GM12864 (cell line): ENCODE measurements at places on chromosomes 4 and X.

- peak; percentile 43 for DNase-seq
Measured at GRCh38 chr4:69831646-69832325, 28.2 kb downstream of the SULT1E1 start.

- no peak for DNase-seq
Measured at GRCh38 chr4:78529569-78530209, 21.9 kb upstream of the ANXA3 start.

DNA sequence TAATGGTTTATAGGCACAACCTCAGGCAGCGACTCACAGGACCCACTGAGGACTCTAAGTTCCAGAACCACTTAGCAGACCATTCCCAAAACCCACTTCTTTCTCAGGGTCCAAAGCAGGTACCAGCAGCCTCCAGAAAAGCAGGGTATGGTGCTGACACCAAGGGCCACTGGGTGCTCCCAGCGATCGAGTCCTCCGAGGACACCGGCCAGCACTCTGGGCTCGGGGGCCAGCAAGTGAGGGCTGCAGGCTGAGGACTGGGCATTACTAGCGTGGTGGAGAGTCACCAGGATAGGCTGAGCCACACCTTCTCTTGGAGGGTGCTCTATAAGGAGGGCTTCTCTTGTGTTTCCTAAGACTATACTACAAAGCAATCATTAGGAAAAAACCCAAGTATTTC is 19.3 kb downstream of the LETM1 start:
- DNase-seq, result no peak

GRCh38 chr4:86970447-86971354 is 35.9 kb downstream of the AFF1 start:
- DNase-seq, result no peak

GRCh38 chr4:48380583-48381167 is 39.3 kb downstream of the SLAIN2 start:
- no peak for DNase-seq

DNA sequence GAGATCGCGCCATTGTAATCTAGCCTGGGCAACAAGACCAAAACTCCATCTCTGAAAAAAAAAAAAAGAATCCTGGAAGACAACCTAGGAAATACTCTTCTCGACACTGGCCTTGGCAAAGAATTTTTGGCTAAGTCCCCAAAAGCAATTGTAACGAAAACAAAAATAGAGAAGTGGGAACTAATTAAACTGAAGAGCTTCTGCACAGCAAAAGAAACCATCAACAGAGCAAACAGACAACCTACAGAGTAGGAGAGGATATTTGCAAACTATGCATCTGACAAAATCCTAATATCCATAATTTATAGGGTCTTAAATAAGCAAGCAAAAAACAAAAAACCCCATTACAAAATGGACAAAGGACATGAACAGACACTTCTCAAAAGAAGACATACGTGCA is 76.5 kb upstream of the DUSP21 start:
- no peak for DNase-seq

GRCh38 chr4:107035819-107036583 is at the start of gene DKK2:
Gene DKK2, minus strand, starts transcription at chr4:107036313. Its CDS starts 722 bp downstream, at chr4:107035591.
- DNase-seq, result no peak

DNA sequence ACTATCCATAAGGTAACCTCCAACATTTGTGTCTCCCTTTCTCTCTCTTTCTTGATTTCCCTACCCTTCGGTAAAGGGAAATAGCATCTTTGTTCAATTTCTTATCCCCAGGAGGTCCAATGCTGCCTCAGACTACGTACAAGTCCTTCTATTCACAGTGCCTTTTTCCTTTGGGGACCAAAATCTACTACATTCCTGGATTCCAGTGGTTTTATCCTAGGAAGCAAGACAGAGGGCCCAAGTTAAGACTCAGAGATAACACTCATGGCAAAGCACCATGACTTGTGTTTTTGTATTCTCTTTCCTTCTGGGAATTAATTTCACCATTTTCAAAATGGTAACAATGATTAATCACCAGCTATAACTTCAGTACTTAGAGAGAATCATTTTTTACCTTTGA is 10.6 kb downstream of the G3BP2 start:
- no peak for DNase-seq

DNA sequence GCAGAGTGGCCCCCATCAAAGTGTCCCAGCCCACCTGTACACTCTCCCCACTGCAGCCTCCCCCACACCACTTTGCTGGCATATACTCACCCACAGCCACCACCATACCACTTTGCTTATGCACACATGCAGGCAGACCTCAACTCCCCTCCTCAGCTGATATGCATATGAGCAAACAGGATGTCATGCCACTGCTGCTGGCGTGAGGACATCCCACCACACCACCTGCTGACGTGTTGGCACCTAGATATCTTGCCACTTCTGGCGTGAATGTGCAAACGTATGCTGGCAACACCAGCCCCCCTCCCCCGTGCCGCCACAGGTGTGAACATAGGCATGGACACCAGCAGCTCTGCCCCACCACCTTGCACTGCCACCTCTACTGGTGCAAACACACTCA is 22.4 kb upstream of the MAGEA8 start:
- DNase-seq, result no peak

GRCh38 chrX:38626296-38626695 is 65.0 kb downstream of the TSPAN7 start:
- no peak for DNase-seq

GRCh38 chrX:154333837-154334271 is 38.3 kb downstream of the TKTL1 start:
- peak; percentile 44 for DNase-seq

DNA sequence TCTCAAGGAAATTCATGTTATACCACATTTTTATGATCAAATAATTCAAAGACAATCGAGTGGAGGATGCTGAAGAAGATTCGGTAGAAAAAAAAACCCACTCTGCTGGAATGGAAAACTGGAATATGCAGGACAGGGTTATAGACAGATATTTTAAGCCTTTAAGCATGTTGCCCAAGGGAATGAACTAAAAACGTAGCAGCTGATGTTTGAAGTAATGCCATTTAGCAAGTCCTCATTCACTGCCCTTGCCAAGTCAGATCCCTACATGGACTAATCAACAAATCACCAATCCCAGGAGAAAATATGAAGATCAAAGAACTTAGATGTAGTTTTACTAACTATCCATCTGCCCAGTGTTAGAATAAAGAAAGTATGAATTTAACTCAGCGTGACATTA is 75.6 kb upstream of the ETNPPL start:
- DNase-seq, result no peak

DNA sequence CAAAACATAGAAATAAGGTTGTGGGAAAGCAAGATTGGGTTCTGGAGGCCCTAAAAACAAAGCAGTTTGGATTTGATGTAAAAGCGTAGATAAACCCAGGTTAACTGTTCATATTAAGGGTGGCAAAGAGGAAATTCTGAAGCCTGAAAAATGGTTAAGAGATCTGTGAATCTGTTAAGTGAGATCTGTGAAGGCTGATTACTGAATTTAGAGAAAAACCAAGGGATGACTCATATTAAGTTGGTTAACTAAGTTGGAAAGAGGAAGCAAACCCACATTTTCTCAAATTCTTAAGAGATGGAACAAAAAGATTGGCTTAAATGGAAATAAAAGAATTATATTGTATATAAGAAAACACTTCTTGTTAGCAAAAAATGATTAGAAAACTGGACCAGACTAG is 22.8 kb downstream of the GPAT3 start:
- DNase-seq, result no peak

GRCh38 chr4:84218031-84218430 is 281.1 kb downstream of the NKX6-1 start:
- no peak for DNase-seq

DNA sequence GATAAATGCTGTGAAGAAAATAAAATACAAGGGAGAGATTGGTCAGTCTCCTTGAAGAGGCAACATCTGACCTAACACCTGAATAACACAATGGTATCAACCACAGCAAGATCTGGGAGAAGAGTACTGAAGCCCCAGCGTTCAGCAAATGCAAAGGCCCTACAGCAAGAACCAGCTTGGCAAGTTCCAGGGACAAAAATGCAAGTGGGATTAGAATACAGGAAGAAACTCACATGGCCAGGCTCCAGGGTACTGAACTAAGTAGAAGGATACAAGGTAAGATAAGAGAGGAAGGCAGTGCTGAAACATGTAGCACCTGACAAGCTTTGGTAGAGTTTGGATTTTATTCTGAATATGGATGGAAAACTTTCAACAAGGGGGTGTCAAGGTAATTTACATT is 3.6 kb downstream of the SMIM14 start:
- no peak for DNase-seq

- DNase-seq, result no peak
Measured at GRCh38 chrX:19860571-19860970, 26.8 kb downstream of the SH3KBP1 start.

GRCh38 chr4:111045992-111046391 is 423.1 kb upstream of the PITX2 start:
- DNase-seq, result no peak

DNA sequence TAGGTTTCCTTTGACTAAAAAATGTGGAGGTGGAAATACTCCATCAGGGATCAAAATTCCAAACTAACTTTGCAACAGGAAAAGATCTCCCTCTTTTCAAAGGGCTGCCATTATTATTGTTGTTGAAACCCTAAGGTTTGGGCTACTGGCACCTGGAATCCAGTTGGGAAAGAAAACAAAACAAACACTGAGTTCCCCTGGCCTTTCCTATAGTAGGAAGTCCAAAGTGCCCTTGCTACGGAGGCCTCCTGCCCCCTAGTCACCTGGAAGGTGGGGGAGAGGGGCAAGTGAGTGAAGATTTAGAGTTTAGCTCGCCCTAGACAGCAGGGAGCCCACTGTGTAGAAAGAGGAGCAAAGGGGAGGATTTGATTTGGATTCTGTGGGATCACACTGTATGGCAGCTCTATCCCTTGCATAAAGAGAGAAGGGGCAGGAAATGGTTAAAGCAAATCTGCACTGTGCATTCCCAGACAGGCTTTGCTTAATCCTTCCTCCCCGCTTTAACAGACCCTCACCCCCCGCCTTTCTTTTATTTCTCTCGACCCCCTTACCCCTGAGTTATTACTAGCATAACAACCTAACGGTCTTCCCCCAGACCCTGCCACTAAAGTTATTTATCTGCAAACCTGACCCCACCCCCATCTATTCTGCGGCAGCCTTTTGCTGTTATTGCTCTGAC is 627 bp upstream of the FAT4 start:
- no peak for DNase-seq
